ENCODE measurements at places on chromosomes 16 and 17.

DNA sequence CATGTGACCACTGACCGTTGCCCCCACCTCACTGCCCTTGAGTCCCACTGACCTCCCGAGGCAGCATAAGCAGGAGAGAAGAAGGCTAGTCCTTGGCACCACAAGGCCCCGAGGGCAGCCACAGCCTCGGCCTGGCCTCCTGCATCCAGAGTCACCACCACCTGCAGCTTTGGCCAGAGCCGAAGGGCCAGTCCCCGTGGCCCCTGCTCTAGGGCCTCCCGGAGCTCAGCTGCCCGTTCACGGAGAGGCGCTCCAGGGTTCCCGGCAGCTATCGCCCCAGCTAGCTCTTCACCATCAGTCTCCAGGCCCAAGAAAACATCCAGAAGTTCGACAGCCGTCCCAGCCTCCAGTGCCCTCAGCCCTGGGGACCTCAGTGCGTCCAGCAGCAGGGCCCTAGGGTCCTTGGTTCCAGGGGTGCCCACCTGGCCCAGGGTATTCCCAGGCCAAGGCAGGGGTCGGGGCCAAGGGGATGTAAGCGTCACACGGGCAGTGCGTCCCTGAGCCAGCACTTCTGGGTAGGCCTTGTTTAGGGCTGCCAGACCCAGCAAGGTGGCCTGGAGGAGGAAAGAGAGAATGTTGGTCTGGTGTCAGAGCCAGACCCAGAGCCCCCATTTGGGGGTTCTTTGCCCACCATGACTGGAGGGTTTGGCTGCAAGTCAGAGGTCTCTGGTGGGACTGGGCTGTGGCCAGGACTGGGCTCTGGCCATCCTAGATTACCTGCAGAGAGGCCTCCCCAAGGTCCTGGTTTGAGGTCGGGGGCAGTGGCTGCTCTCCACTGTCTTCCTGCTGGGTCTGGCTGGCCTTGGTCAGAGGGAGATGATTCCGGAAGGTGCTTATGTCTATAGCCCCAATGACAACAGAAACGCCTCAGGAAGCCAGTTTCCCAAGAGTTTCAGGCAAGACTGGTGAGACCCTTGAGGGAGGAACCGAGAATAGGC, 1.8 kb downstream of the GHDC start:
- DNase-seq, result no peak

DNA sequence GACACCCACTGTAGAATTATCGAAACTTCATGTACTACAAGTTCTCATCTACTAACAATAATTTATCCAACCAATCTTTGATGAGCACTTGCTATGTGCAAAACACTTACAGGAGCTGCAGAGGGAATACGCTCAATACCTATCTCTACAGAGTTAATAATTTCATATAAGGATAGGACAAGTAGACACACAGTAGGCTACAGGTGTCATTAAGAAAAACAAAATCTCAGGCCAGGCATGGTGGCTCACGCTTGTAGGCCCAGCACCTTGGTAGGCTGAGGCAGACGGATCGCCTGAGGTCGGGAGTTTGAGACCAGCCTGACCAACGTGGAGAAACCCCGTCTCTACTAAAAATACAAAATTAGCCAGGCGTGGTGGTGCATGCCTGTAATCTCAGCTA, 91.3 kb upstream of the PLEKHM1 start:
- no peak for DNase-seq

DNA sequence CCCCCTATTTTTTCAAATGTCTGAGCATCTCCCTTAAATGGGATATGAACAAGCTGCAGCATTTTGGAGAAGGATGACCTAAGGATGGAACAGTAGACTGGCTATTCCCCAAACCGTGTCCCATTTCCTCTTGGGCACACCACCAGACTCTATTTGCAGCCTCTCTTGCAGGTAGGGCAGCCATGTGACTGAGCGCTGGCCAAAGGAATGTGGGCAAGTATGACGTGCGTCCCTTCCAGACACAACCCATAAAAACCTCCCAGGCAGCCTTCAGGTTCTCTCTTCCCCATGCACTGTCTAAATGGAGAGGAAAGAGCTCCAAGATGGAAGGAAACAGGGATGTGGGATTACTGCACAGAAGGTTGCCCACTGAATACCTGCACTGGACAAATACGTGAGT, 149.7 kb downstream of the CCT6B start:
- no peak for DNase-seq

DNA sequence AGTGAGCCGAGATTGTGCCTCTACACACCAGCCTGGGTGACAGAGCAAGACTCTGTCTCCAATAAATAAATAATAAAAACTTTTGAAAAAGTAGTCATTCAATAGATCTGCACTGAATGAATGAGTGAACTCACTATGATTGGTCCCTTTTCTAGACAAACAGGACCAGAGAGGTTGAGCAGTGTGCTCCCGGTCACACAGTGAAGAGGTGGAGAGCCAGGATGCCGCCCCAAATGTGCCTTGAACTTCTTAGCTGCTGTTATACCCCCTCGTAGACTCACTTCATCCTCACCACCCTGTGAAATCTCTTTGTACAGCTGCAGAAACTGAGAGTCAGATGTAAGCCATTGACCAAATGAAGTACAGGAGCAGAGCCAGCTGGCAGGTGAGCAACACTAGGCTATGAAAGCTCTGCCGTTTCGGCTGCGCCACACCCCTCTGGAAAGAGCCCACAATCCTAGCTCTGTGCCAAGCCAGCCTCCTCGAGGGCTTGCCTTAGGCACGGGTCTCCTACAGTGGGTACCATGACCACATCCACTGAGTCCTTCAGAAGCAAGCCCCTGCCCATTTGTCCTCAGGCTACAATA, 7.8 kb upstream of the KIAA0513 start:
- no peak for DNase-seq

DNA sequence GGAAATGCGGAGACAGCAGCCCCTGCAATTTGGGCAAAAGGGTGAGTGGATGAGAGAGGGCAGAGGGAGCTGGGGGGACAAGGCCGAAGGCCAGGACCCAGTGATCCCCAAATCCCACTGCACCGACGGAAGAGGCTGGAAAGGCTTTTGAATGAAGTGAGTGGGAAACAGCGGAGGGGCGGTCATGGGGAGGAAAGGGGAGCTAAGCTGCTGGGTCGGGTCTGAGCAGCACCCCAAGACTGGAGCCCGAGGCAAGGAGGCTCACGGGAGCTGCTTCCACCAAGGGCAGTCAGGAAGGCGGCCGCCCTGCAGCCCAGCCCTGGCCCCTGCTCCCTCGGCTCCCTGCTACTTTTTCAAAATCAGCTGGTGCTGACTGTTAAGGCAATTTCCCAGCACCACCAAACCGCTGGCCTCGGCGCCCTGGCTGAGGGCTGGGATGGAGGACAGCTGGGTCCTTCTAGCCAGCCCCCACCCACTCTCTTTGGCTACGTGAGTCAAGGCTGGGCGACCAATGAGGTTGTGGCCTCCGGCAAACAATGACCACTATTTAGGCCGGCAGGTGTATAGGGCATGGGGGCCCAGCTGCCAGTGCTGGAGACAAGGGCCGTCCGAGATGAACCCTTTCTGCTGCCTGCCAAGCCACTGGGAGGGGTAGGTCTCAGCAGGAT, 507 bp downstream of the SERPINF1 start:
- no peak for DNase-seq

DNA sequence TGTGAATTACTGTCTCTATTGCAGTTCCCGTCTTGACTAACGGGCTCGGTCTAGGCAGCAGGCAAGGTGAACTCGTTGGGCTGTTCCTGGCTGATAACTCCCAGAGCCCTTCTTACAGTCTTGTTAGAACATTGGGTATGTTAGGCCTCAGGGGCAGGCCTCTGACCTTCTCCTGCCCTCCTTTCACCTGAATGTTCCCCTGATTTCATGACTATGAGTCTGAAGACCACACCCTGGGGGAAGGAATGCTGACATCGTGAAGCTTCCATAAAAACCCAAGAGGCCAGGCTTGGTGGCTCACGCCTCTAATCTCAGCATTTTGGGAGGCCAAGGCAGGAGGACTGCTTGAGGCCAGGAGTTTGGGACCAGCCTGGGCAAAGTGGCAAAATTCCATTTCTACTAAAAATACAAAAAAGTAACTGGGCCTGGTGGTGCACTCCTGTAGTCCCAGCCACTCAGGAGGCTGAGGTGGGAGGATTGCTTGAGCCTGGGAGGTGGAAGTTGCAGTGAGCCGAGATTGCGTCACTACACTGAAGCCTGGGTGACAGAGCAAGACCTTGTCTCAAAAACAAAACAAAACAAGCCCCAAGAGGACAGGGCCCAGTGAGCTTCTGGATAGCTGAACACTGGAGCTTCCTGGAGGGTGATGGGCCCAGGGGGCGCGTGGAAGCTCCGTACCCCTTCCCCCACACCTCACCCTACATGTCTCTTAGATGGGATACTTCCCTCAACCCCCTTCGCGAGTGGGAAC, 47.8 kb upstream of the FBXO47 start:
- no peak for DNase-seq

DNA sequence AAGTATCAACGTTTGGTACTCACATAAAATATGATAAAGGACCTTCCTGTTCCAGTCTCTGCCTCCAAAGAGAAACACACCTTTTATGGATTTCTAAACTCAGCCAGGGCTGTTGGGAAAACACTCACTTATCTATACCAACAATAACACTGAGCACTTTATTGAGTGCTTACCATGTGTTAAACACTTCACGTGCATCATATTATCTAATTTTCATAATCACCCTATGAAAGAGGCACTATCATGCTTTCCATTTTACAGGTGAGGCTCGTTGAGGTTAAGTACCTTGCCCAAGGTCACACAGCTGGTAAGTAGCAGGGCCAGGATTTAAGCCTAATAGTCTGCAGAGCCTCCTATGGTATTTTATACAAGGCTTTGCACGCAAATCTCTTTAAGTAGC, 251.5 kb upstream of the SOX9 start:
- no peak for DNase-seq
